Mammary epithelial cell (primary cell): ENCODE measurements at places on chromosomes 5 and 9. TPM values are rescaled to one million over a fixed set of nuclear protein-coding genes. Genes with fewer than 3 reads are reported as not detected.

ATOX1 gene
- 310 TPM for polyA plus RNA-seq

FIBCD1 gene
- polyA plus RNA-seq, result 1.8 TPM

FAM221B gene
- polyA plus RNA-seq, result not detected

- peak; percentile 79 for DNase-seq
These were observed 55.7 kb upstream of the DPYSL3 start for GRCh38 chr5:147565524-147565923.

DNA sequence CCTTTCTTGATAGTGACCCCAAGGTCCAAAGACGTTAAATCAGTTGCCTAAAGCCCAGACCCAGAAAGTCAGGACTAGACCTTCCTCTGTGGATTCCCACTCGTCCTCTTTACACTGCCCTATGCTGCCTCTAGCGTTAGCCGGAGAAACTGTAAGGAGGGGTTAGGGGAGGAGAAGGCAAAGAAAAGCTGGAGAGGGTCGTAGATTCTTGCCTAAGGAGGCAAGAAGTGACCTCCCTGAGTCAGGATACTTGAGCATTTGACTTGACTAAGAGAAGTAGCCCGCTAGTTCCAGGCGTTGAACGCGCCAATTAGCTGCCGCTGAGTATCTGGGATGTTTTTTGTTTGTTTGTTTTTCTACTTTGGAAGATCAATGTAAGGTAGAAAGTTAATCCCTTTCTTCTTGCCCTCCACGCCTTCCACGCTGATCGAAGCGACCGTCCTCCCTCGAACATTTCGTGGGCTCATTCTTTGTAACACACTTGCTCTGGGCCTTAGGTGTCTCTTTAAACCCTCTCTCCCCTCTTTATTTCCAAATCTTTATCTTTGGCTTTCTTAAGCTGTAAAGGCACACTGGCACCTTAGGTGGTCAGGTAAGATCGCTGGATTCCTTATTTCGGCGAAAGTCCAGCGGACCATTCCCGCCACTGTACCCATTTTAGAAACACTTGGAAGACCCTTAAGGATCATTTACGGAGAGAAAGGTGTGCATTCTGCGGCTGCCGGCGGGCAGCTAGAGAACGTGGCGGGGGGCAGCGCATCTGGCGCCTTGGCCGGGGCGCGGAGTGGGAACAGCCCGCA is 5.1 kb upstream of the RGMB start:
- DNase-seq, result no peak

GRCh38 chr5:93280518-93280917 is 300.5 kb downstream of the NR2F1-AS1 start:
- no peak for DNase-seq

- DNase-seq, result no peak
These were observed 933.8 kb upstream of the DMAC1 start for GRCh38 chr9:8733131-8733954.

- DNase-seq, result no peak
These were observed 166.2 kb downstream of the NTRK2 start for GRCh38 chr9:84835745-84836144.

GRCh38 chr5:26569929-26570258 is 468.5 kb downstream of the CDH9 start:
- DNase-seq, result no peak

GRCh38 chr9:26727471-26727870 is 165.1 kb downstream of the CAAP1 start:
- no peak for DNase-seq
